ENCODE measurements at places on chromosomes 3 and 15.

DNA sequence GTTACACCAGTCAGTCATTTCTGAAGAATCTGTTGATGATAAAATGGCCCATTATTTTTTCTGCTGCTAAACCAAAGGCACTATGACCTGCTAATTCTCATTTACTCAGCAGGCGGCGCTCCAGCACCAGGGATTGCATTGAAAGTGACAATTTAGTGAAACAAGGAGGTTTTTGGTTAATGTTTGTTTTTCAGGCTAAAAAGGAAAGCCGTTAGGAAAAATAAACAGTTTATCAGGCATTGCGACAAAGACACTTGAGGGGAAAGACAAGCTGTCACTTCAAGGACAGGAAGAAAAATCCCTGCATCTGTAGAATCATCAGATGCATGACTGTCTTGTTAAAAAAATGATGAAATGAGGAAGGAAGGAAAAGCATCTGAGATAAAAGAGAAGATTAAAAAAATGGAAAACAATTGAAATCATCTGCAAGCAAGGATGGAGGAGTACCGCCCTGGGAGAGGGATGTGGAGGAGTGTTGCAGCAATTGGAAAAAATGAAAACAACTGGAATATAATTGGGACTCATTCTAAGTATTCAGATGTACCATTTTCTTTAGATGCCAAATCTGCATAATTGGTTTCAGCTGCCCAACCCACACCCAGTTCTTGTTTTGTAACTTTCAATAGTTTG, 54.0 kb downstream of the NR1D2 start:
- DNase-seq, result peak; percentile 3

GRCh38 chr3:195255176-195255500, 15.8 kb downstream of the XXYLT1 start:
- DNase-seq, result no peak

GRCh38 chr3:168364967-168365366, 269.2 kb upstream of the GOLIM4 start:
- no peak for DNase-seq

- DNase-seq, result no peak
Observed at GRCh38 chr3:46881596-46882376, 4.3 kb downstream of the PTH1R start.

DNA sequence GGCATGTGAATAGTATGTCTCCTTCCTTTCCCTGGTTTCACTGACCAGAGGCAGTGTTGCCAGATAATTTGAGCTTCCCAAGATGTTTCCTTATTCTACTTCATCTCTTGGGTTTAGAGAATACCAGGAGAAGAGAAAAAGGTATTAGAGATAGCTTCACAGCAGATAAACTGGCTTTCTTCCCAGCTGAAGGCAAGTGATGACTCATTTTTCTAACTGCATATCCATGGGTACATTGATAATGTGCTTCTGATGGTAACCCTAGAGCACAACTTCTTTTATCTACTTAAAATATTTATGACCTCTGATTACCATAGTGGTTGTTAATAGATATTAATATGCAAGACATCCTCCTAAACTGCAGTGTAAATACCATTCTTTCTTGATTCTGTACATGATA, 34.6 kb upstream of the CMTM8 start:
- DNase-seq, result peak; percentile 89

DNA sequence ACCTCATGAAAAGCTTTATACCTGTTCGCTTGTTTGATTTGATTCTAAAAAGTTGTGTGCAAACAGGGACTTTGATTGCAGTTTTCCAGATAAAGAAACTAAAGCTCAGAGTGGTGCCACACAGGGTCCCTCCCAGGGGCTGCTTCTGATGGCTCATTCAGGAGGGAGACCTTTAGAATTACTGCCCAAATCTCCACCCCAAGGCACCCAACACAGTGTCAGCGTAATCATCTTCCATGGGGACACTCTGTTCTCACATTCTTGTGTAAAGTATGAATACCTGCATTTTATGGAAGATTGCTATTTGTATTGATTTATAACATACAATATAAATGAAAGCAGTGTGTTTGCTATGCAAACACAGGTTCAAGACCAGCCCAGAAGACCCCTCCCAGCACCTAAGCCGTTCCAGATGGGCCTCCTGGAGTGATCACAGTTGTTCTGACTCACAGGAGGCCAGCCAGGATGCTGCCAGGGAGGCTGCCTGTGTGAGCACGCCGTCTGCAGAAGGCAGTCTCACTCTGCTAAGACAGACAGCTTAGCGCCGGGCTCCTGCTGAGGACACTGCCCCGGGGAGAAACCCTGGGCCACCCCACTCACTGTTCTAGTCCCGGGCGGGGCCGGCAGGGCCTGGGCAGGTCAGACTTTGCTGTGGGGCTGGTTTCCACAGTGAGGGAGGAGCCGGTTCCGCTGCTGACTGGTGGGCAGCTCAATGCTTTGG, 185.6 kb downstream of the FAM43A start:
- DNase-seq, result no peak

- DNase-seq, result no peak
Observed at GRCh38 chr3:58193682-58194407, 16.9 kb downstream of the DNASE1L3 start.

DNA sequence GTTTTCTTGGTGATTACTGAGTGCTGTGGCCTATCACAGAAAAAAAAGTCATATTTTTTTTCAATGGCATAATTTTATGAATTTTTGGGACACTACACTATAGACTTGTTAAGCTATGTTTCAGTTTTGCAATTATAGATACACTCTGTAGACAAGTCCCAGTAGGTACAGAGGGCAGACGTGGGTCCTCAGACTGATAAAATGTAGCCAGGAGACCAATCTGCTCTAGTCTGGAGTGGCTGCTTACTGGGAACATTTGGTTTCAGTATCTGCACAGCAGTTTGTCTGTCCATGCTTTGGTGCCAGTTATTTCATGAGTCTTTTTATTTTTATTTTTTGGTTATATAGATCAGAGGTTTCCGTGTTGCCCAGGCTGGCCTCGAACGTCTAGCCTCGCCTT, 313.4 kb upstream of the LRRFIP2 start:
- no peak for DNase-seq

DNA sequence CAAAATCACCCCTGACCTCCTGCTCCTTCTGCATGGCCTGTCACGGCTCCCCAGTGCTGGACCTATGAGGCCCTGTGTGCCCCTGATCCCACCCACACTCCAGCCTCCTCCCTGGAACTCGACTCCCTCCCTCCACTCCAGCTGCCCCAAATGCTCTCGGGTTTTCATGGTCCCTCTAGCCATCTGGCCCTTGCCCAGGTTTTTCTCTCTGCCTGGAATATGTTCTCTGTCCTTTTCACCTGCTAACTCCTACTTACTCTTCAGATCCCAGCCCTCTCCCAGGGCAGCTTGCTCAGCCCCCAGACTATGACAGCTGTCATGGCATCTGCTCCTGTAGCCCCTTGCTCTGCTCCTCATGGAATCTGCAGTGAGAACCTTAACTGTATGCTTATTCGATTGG, 30.3 kb downstream of the DUSP7 start:
- DNase-seq, result no peak

- no peak for DNase-seq
Observed at GRCh38 chr3:192516820-192517219, 210.5 kb downstream of the FGF12 start.

DNA sequence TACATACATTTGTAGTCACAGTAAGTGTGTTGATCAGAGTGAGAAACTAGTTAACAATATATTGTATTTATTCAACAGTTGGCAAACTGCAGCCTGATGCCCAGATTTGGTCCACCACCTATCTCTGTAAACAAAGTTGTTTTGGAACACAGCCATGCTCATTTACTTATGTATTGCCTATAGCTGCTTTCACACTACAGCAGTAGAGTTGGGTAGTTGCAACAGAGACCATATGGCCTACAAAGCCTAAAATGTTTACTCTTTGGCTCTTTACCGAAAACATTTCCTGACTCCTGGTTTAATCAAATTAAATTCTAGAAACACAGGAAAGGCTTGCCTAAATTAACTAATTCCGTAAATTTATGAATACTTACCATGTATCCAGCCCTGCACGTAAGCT, 39.4 kb downstream of the CMC1 start:
- no peak for DNase-seq

Measured in NCI-H526 treated with DMSO at 0.1 percent for 48 hours (cell line).